T-helper 17 cell (primary cell): ENCODE measurements at places on chromosomes 13 and 19.

DNA sequence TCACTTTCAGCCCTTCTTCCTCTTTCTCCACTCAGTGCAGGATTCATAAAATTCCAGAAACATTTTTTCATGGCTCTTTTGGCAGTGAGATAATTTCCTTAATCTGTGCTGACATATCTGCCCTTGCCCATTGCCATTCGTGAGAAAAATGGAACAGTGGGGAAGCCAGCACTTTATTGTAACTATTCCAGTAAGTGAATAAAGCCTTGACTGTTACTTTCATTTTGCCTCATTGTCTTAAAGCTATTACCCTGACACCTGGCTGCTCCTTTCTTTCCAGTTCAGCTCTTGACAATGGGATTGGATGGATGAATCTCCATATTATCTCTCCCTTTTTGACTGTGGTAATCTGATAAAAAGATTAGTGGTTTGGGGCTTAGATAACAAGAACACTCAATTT is 1068.1 kb upstream of the PCDH20 start:
- DNase-seq: no peak

DNA sequence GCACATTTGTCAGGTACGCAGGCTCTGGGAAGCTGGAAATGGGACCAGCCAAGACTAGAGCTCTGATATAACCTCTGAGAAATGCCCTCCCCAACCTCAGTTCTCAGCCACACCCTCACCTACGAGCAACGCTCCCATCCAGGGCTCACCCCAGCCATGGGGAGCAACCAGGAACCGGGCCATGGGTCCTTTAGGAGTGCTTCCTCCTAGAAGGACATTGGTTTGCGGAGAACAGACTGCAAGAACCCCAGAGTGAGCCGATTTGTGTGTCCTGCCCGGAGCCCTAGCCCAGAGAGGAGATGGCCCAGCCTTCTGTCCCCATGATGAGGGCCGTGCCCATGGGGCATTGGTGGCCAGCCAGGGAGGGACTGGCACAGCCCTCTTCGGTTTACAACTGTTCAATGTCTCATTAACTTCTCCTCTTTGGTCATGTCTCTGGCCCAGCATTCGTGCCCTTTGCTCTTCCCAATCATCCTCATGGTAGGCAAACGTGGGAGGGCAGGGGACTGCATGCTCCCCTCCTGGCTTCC is 32.9 kb upstream of the IGSF23 start:
- DNase-seq: no peak

GRCh38 chr13:96238241-96238640 is 148.3 kb downstream of the HS6ST3 start:
- DNase-seq: no peak

DNA sequence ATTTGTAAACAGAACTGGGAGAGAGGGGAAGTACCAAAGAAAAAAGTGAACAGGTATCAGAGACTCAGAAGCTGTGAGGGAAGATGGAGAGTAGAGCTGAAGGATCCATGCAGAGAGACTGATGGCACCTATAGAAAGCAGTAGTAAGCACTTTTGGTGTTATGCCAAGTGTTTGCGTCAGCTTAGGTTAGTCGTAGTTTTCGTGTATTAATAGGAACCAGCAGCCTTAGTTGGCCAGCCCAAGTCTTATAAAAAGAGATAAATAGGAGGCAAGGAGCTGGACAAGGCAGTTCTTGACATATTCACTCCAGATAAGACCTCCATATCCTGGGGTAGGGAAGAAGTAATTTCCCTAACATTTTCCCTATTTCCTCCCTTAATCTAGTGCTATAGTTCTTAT is 214.2 kb downstream of the OXGR1 start:
- no peak for DNase-seq

DNA sequence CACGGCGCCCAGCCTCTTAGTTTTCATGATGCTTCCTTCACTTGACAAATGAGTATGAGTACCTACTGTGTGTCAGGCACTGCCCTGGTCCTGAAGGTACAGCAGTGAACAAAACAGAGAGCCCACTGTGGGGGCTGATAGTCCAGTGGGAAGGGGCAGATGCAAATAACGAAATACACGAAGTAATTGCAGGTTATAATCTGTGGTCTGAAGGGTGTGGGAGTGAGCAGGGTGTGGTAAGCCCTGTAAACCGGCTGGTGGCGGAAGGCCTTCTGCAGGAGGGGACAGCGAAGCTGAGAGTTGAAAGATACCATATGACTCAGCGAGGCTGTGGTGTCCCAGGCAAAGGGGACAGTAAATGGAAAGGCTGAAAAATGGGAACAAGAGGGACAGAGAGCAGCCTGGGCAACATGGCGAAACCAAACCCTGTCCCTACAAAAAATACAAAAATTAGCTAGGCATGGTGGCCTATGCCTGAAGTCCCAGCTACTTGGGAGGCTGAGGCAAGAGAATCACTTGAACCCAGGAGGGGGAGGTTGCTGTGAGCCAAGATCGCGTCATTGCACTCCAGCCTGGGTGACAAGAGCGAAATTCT is 60.5 kb downstream of the MAP4K1 start:
- DNase-seq: no peak

GRCh38 chr13:55038230-55038629 is 2009.6 kb downstream of the OLFM4 start:
- no peak for DNase-seq

- DNase-seq: no peak
Measured at GRCh38 chr13:27194895-27195764, 23.5 kb upstream of the USP12 start.

DNA sequence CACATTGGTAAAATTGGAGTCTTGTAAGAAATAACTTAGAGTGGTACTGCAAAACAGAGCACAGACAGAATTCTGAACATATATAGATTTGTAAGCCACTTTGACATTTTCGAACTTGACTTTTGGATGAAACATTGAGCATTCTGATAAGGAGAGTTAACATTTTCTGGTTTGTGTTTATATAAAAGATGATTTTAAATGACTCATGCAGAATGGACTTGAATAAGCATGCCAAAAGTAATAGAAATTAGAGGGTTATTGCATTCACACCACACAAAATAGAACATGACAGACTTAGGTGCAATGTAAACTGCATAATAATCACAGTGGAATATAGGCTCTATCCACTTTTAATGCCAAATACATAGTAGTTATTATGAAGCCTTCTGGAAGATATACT is 507.0 kb downstream of the DACH1 start:
- DNase-seq: no peak

DNA sequence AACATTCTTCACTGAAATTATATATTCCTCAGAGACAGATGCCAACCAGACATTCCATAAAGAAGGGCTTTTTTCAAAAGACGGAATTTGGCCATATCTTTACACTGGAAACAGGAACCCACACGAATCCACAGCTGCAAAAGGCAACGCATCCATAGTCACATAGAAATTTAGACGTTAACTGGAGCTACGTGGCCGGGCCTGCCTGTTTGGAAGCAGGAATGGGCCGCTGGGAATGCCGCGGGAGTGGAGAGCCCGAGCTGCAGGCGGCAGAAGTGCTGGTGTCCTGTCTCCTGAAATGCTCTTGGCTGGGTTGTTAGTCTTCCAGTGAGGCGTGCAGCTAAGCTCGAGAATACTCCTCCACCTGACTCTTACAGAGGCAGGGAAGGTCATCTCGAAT is 122.2 kb downstream of the KL start:
- DNase-seq: no peak

DNA sequence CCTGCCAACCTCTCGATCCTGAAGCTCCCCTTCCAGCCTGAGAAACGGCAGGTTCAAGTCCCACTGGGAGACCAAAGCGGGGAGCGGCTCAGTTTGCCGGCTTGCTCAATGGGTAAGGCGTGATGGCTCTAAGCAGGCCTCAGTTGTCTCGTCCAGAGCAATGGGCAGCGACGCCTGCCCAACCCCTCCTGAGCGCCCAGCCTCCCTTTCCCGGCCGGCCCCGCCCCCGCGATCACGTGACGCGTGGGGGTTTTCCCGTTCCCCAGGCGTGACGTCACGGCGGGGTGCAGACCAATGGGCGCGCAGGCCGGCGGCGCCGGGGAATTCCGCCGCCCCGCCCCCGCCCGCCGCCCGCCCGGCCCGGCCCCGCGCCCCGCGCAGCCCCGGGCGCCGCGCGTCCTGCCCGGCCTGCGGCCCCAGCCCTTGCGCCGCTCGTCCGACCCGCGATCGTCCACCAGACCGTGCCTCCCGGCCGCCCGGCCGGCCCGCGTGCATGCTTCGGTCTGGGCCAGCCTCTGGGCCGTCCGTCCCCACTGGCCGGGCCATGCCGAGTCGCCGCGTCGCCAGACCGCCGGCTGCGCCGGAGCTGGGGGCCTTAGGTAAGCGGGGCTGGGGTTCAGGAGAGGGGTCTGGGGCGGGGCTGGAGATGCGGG is at the start of gene RELB:
RELB (plus strand) TSS at position 378 of the 653 bp plus-strand sequence; CDS start at position 494, 116 bp downstream.
- DNase-seq: peak; percentile 99

DNA sequence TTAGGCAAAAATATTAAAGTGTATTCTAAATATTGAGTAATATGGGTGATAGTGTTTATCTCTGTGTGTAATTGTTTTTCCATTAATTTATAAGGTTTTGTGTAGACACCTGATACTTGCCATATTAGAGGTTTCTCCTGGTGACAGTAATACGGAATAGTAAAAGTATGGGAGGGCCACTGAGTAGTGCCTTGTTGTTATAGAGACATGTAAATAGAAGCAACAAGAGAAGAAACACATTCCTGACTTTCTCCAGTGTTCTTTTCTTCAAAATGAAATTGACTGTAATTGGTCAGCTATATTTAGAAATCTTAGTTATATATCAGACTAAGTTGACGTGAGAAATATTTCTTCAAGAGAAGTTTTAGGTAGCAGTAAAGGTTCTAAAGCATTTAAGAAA is 18.5 kb downstream of the RNASEH2B start:
- DNase-seq: no peak
